H9 (cell line): ENCODE measurements at places on chromosomes 6 and 20.

DNA sequence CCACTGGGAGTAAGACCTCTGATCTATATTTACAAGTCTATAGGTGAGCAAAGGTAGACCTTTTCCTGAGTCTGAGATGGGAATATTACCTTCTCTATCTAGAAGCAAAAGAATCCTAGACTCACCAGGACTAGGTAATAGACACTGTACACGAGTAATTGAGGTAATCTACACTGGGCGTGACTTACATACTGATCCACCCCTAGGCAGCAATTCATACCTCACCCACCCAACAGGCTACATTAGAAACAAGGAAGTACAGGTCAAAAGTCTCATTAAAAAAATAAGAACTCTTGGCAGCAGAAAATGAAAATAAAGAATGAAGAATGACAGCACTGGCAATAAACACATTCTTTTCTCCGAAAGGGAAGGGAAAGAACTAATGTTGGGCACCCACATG, 7.6 kb downstream of the CSNK2A1 start:
- DNase-seq, result no peak

DNA sequence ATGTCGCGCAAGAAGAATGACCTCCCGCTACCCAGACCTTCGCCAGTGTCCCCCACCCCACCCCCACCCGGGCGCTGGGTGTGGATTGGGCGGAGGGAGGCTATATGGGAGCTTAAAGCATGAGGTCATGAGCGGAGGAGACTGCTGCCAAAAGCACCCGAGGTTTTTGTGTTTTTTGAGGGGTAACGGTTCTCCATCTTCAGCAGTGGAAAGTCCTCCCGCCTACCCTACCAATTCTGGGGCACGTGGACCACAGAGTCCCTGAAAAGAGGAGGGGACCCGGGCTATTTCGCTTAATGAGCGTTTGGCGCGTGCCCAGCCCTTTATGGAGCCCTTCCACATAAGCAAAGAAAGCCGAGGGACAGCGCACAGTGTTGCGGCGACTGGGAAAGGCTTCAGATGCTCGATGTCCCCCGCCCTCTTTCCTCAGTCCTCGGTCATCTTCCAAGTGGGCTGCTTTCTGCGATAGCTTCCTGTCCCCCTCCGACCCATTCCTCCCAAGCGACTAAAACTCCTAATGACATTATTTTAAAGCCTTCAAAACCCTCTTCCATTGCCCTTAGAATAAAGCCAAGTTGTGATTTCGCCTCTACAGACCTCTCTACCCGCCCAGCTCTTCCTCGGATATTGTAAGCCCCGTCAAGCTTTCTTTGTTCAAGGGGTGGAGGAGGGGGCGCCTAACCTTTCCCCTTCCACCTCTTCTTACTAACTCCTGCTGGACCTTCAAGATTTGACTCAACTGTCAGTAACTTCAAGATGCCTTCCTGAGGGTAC, 2.1 kb upstream of the TRERF1 start:
- DNase-seq, result peak; percentile 65

- DNase-seq, result no peak
These were observed 35.0 kb upstream of the TRAM2 start for GRCh38 chr6:52611833-52612232.

GRCh38 chr6:93749191-93749590, 329.8 kb upstream of the EPHA7 start:
- no peak for DNase-seq

- no peak for DNase-seq
These were observed 18.8 kb downstream of the LATS1 start for GRCh38 chr6:149699150-149699549.

DNA sequence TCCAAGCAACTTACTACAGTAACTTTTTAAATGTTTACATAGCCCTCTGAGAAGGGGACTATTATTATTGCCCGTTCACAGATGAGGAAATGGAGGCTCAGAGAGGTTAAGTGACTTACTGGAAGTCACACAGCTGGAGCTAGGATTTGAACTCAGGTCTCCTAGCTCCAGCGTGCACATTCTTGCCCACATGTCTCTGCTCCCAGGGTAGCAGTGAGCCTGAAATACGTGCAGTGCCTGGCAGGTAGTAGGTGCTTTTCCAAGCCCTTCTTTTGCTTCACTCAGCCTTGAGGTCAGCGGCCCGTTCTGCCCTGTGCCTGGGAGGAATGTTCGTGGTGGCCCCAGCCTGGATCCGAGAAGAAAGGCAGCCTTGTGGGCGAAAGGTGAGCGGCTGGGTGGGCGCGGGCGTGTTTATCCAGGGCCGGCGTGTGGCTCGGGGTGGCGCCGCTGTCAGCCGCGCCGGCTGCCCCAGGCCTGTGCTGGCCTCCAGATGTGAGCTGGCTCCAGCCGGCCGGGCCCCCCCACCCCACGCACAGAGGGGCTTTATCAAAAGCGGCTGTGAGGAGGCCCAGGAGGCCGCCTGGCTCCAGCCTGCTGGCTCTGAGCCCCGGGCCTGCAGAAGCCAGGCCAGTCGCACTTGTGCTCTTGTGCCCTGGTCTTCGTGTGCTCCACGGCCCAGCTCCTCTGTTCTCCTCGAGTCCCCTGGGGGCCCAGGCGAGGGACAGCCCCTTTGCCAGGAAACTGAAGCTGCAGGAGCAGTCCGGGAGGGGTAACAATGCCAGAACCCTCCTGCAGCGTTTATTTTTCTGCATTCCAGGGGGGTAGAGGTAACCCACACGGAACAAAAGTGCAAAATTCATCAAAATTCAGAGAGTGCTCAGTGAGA, 58.1 kb downstream of the UBE2V1 start:
- DNase-seq, result no peak

DNA sequence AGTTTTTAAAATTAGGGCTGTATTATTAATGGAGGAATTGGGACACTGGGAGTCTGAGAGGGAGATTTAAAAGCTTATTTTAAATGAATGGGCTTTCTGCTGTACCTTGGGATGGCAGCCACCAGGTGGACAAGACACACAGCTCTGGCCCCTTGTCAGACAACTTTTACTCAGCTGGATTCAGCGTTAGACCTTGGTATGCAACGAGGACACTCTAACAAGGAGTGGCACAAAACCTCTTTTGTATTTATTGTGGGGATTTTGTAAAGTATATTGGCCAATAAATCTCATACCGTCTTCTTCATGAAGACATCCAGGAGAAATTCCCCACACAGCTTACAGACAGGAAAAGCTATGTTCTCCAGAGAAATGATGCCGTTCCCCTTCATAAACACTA, 105.7 kb downstream of the LCA5 start:
- DNase-seq, result peak; percentile 41

GRCh38 chr6:40042232-40042631, 108.0 kb upstream of the MOCS1 start:
- no peak for DNase-seq

DNA sequence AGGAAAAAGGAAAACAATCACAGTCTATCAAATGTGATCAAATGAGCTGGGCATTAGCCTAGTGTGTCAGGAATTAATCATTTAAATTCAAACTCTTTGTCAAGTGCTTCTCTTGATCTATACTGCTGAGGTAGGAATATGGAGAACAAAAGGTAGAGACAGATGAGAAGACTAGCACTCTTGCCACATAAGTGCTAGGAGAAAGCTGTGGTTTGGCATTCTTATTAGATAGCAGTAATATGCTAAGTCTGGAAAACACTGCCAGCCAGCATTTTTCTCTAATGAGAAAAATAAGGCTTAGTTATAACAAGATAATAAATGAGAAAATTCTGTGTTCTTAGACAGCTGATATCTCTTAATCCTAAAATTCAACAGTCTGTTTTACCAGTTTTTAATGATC, 38.9 kb downstream of the ORC3 start:
- DNase-seq, result no peak

- no peak for DNase-seq
These were observed 41.2 kb upstream of the PDE10A start for GRCh38 chr6:165704045-165704748.

- no peak for DNase-seq
These were observed 284.5 kb downstream of the HTR1B start for GRCh38 chr6:77178821-77179220.

- DNase-seq, result no peak
These were observed 4.4 kb upstream of the MUC21 start for GRCh38 chr6:30979141-30979540.
